ENCODE measurements at places on chromosomes 3 and 15. TPM values are rescaled to one million over a fixed set of nuclear protein-coding genes. Genes with fewer than 3 reads are reported as not detected.

The PRRT3 gene
- total RNA-seq: 2.8 TPM

GRCh38 chr3:192433704-192434103 lies 293.6 kb downstream of the FGF12 start:
- DNase-seq: no peak

- DNase-seq: no peak
Measured at GRCh38 chr3:112779011-112779410, 67.7 kb downstream of the CD200R1L start.

GRCh38 chr3:10563396-10563795 lies 58.0 kb upstream of the ATP2B2 start:
- no peak for DNase-seq

DNA sequence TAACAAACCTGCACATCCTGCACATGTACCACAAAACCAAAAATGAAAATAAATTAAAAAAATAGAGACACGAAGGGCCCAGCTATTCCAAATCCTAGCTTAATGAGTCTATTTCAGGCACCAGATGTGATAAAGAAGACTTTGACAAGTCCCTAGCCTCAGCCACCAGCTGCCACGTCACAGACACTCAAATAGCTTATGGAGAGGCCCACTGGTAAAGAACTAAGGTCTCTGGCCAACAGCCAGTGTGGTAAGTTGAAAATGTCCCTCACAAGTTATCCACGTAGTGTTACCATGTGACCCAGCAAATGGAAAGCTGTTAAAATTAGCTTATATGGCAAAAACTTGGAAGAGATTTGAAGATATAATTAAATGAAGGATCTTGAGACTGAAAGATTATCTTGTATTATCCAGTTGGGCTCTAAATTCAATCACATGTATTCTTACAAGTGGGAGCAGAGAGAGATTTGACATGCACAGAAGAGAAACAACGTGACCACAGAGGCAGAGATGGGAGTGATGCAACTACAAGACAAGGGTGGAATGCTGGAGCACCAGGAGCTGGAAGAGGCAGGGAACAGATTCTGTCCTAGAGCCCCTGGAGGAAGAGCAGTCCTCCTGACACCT lies 10.9 kb downstream of the ACSBG1 start:
- no peak for DNase-seq

DNA sequence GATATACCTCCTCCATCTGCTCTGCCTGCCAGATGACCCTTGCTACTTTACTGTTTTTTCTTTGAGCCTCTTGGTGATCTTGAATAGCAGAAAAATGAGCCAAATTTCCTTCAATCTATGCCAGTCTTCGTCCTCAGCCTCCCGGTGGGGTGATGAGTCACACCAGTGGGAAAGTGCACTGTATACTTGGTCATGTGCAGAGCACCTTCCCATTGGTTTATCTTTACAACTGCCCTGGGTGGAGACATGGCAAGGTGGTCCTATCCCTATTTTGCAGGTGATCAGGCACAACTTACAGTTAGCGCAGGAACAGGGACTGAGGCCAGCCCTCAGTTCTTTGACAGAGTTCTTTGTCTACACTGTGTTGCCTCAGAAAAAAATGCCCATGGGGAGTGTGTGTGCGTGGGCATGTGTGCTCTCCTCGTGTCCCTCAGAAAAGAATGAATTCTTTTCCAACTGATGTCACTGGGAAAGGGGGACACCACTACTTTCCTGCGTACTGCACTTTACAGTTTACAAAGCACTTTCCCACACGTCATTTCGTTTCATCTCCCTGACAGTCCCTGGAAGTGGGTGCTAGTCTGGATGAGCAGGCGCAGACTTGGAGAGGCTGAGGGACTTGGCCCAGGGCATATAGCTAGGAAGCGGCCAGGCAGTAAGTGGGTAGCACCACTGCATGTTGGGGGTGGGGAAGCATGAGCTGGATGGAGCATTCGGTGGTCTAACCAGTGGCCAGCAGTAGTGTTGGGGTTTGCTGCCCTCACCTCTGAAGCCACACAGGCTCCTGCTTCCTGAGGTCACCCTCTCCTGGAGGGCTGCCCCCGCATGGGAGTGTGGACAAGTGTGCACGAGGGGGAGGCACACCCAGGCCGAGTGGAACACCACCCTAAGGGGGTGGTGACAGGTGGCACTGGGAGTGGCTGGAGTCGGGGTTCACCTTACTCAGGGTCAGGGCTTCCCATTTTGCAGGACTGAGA lies 24.1 kb downstream of the SMAD3 start:
- DNase-seq: no peak

- DNase-seq: no peak
Measured at GRCh38 chr15:71207141-71207540, 91.9 kb downstream of the THSD4 start.

DNA sequence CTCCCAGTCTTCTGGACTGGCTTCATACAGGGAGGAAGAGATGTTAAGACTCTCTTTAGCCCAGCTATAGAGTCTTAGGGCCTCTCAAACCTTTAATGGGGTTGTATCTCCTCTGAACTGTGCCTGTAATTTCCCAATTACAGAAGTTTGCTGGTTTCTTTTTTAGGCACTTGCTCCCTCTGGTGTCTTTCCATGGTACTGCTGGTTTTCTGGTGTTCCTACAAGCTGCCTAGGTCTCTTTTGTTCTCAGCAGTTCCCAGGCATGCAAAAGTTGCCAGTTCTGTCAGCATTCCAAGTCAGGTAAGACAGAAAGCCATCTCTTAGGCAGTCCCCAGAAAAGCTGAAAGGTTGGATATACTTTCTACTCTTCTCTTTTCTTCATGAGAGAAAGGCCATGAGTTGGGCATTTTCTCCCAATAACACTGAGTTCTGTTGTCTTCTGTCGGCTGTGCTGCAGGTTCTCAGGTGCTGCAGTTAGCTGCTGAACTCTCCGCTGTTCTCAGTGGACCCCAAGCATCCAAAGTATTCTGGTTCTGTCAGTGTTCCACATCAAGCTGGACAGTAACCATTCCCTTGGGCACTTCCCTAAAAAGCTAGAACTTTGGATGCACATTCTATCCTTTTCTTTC lies 54.4 kb upstream of the EHHADH start:
- DNase-seq: no peak

DNA sequence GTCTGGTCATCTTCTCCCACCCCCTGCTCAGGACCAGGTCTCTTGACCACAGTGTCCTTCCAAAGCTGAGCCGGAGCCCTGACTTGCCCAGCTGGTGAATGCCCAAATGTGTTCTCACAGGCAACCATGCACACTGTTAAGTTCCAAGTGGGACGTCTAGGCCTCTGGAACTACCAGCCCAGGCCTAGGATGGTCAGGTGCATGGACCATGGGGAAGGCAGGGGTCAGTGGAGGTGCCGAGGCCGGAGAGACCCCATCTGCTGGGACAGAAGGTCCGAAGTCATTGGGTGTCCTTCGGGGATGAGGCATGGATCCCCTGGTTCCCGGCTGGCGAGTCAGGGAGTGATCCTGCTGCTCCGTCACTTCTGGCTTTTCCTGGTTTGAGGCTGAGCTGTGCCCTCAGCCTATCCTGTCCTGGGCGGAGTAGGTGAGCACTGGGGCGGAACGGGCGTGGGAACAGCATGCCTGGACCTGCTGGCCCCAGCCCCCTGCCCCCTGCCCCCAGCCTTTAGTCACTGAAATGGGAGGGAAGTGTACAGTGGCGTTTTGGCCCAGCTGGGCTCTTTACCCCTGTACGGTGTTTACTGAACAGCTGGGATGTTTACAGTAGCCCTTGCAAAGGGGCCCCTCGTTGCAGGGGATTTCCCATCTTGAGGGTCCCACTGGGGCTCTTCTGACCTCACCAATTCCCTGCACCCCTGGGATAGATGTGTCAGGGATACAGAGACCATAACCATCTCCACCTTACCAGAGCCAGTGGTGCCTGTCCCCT lies 12.1 kb downstream of the SEMA3F start:
- DNase-seq: no peak

DNA sequence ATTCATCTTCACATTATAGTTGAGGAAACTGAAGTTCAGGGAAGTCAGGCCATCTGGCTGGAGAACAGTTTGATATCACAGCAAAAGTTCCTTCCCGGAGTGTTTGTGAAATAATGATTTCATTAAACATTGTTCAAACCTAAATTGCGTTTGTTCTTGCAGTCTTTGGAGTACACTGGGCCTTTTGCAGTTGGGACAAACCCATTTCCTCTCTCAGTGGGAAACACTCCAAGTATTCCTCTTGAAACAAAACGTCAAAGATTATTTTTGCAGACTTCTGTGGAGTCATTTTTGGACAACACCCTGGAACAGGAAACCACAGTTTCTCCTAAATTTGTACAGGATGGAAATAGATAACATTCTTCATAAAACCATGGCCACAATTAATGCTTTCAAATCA lies 287.5 kb downstream of the PTPRG start:
- no peak for DNase-seq

The TERC gene
- 179 TPM for total RNA-seq

The ZNF620 gene
- total RNA-seq: 4.1 TPM

DNA sequence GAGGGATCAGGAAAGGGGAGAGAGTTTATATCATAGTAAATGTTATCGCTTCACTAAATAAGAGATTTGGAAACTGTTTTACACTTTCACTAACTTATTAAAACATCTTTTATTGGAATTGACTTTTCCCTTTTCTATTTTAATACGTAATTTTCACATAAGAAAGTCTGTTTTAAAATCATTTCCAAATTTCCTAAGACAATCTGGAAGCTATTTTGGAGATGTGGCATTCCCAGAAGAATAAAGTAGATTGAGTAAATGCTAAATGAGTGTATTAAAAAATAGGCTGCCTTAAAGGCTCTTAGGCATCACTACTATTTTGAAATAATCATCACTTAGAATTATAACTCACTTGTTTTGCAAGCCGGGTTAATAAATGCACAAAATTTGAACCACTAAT lies 763.5 kb downstream of the EDEM1 start:
- no peak for DNase-seq

The DNAJA4 gene
- total RNA-seq: 28.1 TPM

DNA sequence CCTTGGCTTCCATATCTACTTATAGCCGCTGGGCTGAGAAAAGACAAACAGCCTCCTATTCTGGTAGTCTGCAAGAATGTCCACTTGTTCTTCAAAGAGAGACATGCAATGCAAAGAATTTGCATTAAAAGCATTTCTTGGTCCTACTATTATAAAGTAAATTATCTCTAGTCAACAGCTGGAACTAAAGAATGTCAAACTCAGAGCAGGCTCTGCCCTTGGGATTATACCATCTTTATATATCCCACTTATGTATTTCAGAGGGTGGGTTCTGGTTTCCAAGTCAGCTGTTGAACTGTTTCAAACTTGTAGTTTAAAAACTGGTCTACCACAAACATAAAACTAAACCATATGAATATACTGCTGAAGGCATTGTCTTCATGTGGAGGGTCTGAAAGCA lies 7.0 kb upstream of the ACTC1 start:
- DNase-seq: no peak

The COL8A1 gene
- 43.6 TPM for total RNA-seq

- DNase-seq: peak; percentile 27
Measured at GRCh38 chr3:8658306-8659212, 14.0 kb upstream of the SSUH2 start.

- no peak for DNase-seq
Measured at GRCh38 chr3:125271127-125271526, 58.6 kb upstream of the SLC12A8 start.

GRCh38 chr15:68990992-68991500 lies 23.4 kb upstream of the NOX5 start:
- no peak for DNase-seq

DNA sequence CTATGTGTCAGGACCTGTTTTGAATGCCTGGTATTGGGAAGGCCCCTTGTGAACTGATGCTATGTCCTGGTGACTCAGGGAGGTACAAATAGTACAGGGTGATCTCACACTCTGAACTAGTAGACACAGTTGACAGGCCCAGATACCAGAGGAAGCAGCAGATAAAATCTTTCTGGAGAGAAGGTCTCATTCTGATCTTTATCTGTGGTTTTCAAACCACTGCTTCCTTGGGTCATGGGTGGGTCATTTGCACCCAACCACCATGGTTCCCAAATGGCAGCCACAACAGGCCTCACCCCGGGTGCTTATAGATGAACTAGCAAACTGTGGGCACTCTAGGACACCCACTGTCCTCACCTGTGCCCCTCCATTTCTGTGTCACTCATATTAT lies 43.4 kb downstream of the PXYLP1 start:
- no peak for DNase-seq

The CD80 gene
- total RNA-seq: 1.6 TPM

The CFAP91 gene
- total RNA-seq: 4.3 TPM

The PLAAT1 gene
- total RNA-seq: 0.66 TPM

The ADGRG7 gene
- not detected for total RNA-seq
